ENCODE measurements at places on chromosomes 5 and 9. TPM values are rescaled to one million over a fixed set of nuclear protein-coding genes. Genes with fewer than 3 reads are reported as not detected.

KIF4B gene
- total RNA-seq = 0.02 TPM

VLDLR gene
- total RNA-seq = 17.3 TPM

PCDHB5 gene
- 1.3 TPM for total RNA-seq

ARL14EPL gene
- 0.11 TPM for total RNA-seq

SPATA31E1 gene
- 0.01 TPM for total RNA-seq

TRAF1 gene
- total RNA-seq = 1.9 TPM

ASPN gene
- not detected for total RNA-seq

DPYSL3 gene
- total RNA-seq = 18.3 TPM

NR2F1 gene
- 4.7 TPM for total RNA-seq

DMRT2 gene
- not detected for total RNA-seq

CMBL gene
- 22.4 TPM for total RNA-seq

HNRNPK gene
- total RNA-seq = 532 TPM

PCDHGA9 gene
- 0.03 TPM for total RNA-seq

IGFBPL1 gene
- 2.1 TPM for total RNA-seq

CTXN3 gene
- total RNA-seq = not detected

TRIM36 gene
- 2.1 TPM for total RNA-seq

CNTNAP3 gene
- total RNA-seq = 8.0 TPM

UGT3A1 gene
- not detected for total RNA-seq

MUSK gene
- total RNA-seq = not detected

C9 gene
- total RNA-seq = not detected

IFNK gene
- total RNA-seq = not detected

ZNF883 gene
- total RNA-seq = 0.65 TPM

COL5A1 gene
- 46.9 TPM for total RNA-seq

FBP1 gene
- not detected for total RNA-seq

BHMT gene
- total RNA-seq = not detected

MAMDC2 gene
- total RNA-seq = 0.27 TPM

ZNF474 gene
- 0.22 TPM for total RNA-seq

IL5 gene
- not detected for total RNA-seq

SAPCD2 gene
- total RNA-seq = 21.6 TPM

FAM163B gene
- not detected for total RNA-seq

ARID3C gene
- total RNA-seq = 0.17 TPM

TTLL11 gene
- total RNA-seq = 4.2 TPM

SARDH gene
- total RNA-seq = 0.07 TPM

GLRX gene
- total RNA-seq = 70.2 TPM

CARD9 gene
- total RNA-seq = 1.1 TPM

ENTPD8 gene
- 0.19 TPM for total RNA-seq

JAKMIP2 gene
- total RNA-seq = not detected

TAF9 gene
- total RNA-seq = 135 TPM

TOR1A gene
- total RNA-seq = 57.5 TPM

MOB3B gene
- total RNA-seq = 11.9 TPM

All from A549 treated with AZD2906 at 1 μM for 4 hours (cell line).